COR-L47 (cell line): ENCODE measurements at places on chromosomes 1 and 21.

GRCh38 chr1:38991638-38992411 is 749 bp downstream of the AKIRIN1 start:
- DNase-seq = peak; percentile 24

- DNase-seq = no peak
Measured at GRCh38 chr1:93442008-93442666, 5.8 kb upstream of the FNBP1L start.

DNA sequence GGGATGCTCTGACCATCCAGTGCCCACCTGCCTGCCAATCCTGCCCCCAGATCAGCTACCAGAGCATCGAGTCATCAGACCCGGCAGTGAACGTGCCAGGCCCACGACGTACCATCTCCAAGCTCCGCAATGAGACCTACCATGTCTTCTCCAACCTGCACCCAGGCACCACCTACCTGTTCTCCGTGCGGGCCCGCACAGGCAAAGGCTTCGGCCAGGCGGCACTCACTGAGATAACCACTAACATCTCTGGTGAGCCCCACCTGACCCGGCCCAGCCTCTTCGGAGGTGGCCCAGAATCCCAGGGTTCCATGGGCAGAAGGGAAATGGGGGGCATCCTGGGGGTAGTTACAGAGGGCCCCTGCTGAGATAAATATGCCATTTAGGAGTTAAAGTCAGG is 43.1 kb downstream of the PTPRU start:
- no peak for DNase-seq

GRCh38 chr1:62271134-62271533 is 48.1 kb downstream of the KANK4 start:
- no peak for DNase-seq

DNA sequence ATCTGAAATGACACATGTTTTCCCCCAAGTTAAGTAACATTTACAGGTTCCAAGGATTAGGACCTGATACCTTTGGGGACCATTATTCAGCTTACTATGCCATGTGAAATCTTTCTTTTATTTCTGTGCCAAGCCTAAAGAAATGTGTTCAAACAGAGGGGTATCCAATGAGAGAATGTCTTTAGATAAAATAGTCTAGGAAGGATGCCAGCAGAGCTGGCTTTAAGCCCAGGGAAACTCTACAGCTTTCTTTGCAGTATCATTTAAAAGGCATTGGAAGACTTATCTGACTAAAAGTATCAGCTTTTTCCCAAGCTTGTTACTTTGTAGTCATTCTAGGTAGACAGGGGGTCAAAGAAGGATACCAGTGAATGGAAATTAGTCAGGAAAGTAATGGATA is 860.4 kb downstream of the PLA2G4A start:
- peak; percentile 63 for DNase-seq

DNA sequence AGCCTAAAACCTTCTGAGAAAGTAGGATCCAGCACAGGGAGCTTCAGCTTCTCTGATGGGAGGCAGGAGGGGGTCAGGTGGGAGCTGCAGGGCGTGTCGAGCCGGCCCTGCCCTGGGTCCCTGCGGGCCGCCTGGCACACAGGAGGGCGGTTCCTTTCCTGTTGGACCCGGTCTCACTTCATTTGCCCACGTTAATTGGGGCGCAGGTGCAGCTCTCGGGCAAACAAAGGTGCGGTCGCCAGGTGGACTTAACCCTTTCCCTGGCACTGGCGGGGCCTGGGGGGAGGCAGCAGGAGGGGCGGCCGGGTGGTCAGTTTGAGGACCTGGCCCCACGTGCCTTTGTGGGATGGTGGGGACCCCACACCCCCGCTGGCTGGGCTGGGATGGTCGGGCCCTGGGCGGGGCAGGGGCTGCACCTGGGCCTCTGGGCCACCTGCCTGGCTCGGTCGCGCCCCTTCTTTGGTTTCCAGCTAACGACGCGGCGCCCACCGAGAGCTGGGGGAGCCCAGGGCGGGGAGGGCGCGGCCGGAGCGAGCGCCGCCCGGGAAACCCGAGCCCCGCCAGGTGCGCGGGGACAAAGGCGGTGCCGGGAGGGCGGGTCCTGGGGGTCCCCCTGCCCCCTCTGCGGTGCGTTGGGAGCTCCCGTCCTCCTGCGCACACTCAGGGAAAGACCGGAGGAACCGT is 20.8 kb upstream of the C1orf159 start:
- DNase-seq = peak; percentile 92

- no peak for DNase-seq
Measured at GRCh38 chr21:28216976-28217523, 775.6 kb downstream of the LTN1 start.

DNA sequence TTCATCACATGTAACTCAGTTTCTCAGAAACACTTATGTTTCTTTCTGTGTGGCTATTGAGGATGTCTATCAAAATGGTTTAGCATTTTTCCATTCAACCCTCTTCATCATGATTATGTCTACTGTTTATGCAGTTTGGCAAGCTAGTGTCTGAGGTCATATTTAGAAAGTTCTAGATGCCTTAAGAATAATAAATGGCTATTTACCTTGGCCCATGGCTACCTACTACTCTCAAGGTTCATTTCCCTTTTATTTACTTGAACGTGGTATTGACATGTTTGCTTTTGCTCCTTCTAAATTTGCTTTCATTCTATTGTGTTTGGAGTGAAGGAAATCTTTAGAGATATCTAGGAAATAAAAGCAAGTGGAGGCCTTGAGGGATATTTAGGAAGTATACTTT is 193.7 kb upstream of the OLFM3 start:
- DNase-seq = no peak

GRCh38 chr1:54836594-54836993 is 35.5 kb upstream of the TTC22 start:
- no peak for DNase-seq

- no peak for DNase-seq
Measured at GRCh38 chr1:24903011-24903461, 27.0 kb downstream of the RUNX3 start.
